ENCODE measurements at places on chromosomes 4 and X. TPM values are rescaled to one million over a fixed set of nuclear protein-coding genes. Genes with fewer than 3 reads are reported as not detected.

ADGRG4 gene
- total RNA-seq, result 0.55 TPM

CDS1 gene
- total RNA-seq, result 10.1 TPM

TMEM47 gene
- total RNA-seq, result 28.3 TPM

IGSF1 gene
- total RNA-seq, result 0.23 TPM

USP26 gene
- total RNA-seq, result not detected

NDST4 gene
- total RNA-seq, result 2.1 TPM

GRCh38 chr4:147586032-147586431 is 31.2 kb upstream of the TMEM184C start:
- H3K4me3 ChIP-seq, result no peak overlapping the region
- no peaks in the 10 kb centered on the region for H3K27me3 ChIP-seq

GRCh38 chr4:1686440-1687036 is 2.4 kb upstream of the FAM53A start:
- no peak for DNase-seq
- no peak overlapping the region for H3K4me3 ChIP-seq
- no peak overlapping the region for H3K27ac ChIP-seq
- H3K36me3 ChIP-seq, result no peaks in the 10 kb centered on the region
- peaks cover 4% of the 10 kb centered on the region for H3K4me1 ChIP-seq

- H3K4me3 ChIP-seq, result no peak overlapping the region
- H3K4me1 ChIP-seq, result no peaks in the 10 kb centered on the region
- no peak for DNase-seq
- no peaks in the 10 kb centered on the region for H3K27me3 ChIP-seq
Measured at GRCh38 chr4:139509727-139510410, 46.1 kb downstream of the SETD7 start.

DNA sequence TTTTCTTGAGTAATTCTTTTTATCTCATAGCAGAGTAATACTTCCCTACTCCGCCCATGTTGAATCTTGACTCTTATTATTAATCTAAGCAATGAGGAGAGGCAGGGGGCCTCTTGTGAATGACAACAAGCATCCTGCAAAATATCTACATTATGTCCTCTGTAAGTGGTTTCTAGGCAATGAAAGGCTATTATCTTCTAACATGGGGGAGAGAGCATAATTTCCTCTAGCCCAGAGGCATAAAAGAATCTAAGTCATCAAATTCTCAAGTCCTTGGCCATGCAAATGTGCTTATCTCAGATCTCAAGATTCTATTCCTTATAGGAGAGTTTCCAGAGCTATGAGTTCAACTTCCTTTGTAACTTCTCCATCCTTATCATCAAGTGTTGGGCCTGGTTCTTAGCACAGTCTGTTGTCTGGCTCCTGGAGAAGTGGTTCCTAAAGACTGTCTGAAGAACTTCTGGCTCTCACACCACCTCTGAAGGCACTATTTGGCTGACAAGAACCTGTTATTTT is 423.1 kb upstream of the INTU start:
- no peaks in the 10 kb centered on the region for H3K36me3 ChIP-seq
- H3K4me1 ChIP-seq, result peaks cover 4% of the 10 kb centered on the region
- H3K27ac ChIP-seq, result no peak overlapping the region
- DNase-seq, result no peak
- no peak overlapping the region for H3K4me3 ChIP-seq
- H3K27me3 ChIP-seq, result no peaks in the 10 kb centered on the region

- no peak for DNase-seq
- no peaks in the 10 kb centered on the region for H3K36me3 ChIP-seq
- no peaks in the 10 kb centered on the region for H3K27me3 ChIP-seq
- no peaks in the 10 kb centered on the region for H3K4me1 ChIP-seq
- H3K27ac ChIP-seq, result no peak overlapping the region
Measured at GRCh38 chr4:51830156-51830720, 12.7 kb upstream of the DCUN1D4 start.

- no peaks in the 10 kb centered on the region for H3K36me3 ChIP-seq
- DNase-seq, result no peak
- H3K27ac ChIP-seq, result no peak overlapping the region
- no peaks in the 10 kb centered on the region for H3K27me3 ChIP-seq
- no peak overlapping the region for H3K4me3 ChIP-seq
Measured at GRCh38 chr4:40202474-40202873, 5.6 kb downstream of the RHOH start.

DNA sequence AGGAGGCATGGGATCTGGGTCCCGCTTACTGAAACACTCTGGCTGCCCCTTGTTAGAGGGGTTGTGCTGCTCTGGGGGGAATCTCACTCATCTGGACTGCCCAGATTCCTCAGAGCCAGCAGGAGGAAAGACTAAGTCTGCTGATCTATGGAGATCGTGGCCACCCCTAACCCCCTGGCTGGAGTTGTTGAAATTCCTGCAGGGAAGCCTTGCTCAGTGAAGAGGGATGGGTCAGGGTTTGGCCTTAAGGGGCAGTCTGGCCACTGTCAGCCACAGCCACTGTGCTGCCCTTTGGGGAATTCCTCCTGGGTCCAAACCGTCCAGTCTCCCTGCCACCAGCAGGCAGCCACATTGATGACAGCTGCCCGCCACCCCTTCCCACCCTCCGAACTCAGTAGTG is 362.0 kb upstream of the AMOT start:
- no peak overlapping the region for H3K27ac ChIP-seq
- H3K4me3 ChIP-seq, result no peak overlapping the region
- H3K27me3 ChIP-seq, result no peaks in the 10 kb centered on the region
- no peaks in the 10 kb centered on the region for H3K4me1 ChIP-seq
- DNase-seq, result no peak

- no peak overlapping the region for H3K4me3 ChIP-seq
- no peak for DNase-seq
Measured at GRCh38 chr4:28369499-28369898, 1508.9 kb downstream of the STIM2 start.

DNA sequence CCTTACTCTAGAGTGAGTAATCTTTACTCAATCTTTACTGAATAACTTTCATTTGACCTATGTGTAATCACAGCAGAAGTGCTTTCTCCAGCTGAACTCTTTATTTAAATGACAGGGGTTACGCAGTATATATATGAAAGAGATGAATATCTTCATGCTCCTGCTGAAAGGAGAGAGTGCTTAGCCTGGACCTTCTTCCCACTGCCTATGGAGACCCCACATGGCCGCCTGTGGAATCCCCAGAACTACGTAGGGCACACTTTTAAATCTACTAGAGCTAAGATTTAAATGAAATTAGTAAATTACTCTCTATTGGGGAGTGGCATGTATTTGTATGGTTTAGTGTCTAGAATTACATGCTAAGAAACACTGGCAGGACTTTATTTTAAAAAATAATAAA is 391.2 kb downstream of the ANKRD50 start:
- no peaks in the 10 kb centered on the region for H3K36me3 ChIP-seq
- H3K4me3 ChIP-seq, result no peak overlapping the region
- DNase-seq, result no peak
- H3K27me3 ChIP-seq, result no peaks in the 10 kb centered on the region
- no peak overlapping the region for H3K27ac ChIP-seq

DNA sequence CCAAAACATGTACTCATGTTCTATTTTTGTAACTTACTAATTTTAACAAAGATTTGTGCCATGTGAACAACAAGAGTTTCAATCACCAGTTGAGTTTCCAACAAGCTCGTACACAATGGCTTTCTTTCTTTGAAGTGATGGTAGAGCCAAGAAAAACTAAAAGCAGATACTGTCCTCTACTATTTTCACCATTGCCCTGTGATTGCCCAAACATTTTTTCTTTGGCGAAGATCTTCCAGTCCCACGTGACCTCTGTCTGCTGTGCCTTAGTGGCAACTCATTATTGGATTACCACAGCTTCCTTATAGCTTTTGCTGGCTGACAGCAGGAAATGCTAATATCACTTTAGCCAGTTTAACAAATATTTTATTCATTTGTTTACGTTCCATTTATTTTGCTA is 1147.1 kb downstream of the STIM2 start:
- H3K4me3 ChIP-seq, result no peak overlapping the region
- no peaks in the 10 kb centered on the region for H3K4me1 ChIP-seq
- no peaks in the 10 kb centered on the region for H3K27me3 ChIP-seq
- H3K36me3 ChIP-seq, result no peaks in the 10 kb centered on the region

- H3K36me3 ChIP-seq, result no peaks in the 10 kb centered on the region
- no peaks in the 10 kb centered on the region for H3K27me3 ChIP-seq
- no peaks in the 10 kb centered on the region for H3K4me1 ChIP-seq
Measured at GRCh38 chr4:165439981-165440380, 61.2 kb downstream of the CPE start.
